ENCODE measurements at places on chromosomes 5 and 9. TPM values are rescaled to one million over a fixed set of nuclear protein-coding genes. Genes with fewer than 3 reads are reported as not detected.

ADGRV1 gene
- total RNA-seq = 0.05 TPM

TMEM171 gene
- not detected for total RNA-seq

FST gene
- not detected for total RNA-seq

MAMDC2 gene
- total RNA-seq = not detected

SLC45A2 gene
- 0.34 TPM for total RNA-seq

PCDHB2 gene
- 0.07 TPM for total RNA-seq

Data from T-helper 1 cell treated with Interleukin-12 subunit alpha and Interleukin-12 subunit beta and Interleukin-4 antibody, amounts not matched to agents 30 ng/mL and 1 ng/mL, for 36 hours (primary cell).